ENCODE measurements at places on chromosomes 2 and 18.

DNA sequence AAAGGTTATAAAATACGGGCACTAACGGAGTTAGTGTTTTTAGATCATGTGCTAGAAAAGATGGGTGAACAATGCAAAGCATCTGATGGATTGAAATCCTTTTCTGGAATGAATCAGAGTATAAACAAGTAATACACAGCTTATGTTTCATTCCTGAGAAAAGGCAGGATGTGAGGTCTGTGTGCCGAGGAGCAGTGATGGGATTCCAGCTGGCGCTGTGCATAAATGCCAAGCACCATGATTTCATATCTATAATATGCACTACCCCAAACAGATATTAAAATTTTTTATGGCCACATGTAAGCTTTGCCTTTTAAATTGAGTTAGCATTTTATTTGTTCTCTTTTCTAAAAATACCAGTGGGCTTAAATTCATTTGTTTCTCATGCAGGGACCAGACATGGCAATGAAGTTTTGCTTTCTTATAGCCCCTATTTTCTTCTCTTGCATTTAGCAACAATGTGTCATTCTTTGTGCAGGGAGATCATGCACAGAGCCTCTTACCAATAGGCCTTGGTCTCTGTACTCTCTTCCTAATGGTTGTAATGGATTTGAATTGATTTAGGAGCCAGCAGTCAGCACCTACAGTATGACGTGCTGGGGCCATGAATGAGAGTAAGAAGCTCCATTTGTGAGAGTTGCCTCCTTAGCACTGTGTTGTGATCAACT lies 323.9 kb downstream of the SLC8A1 start:
- DNase-seq, result no peak

DNA sequence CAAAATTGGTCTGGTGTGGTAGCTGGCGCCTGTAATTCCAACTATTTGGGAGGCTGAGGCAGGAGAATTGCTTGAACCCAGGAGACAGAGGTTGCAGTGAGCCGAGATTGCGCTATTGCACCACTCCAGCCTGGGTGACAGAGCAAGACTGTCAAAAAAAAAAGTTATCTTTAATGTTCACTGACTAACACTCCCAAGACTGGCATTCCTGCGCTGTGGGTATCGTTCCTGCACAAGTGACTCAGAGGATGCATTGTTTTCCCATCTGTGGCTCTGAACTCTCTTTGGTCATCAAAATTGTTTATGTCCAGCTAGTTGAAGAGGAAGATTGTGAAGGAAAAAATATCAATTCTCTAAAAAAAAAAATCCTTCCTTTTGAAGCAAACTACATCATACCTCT lies 539.0 kb downstream of the SOX11 start:
- no peak for DNase-seq

- no peak for DNase-seq
These were observed 55.0 kb downstream of the EHBP1 start for GRCh38 chr2:62760555-62760954.

- no peak for DNase-seq
These were observed 376.9 kb upstream of the TMEFF2 start for GRCh38 chr2:192571636-192572035.

- DNase-seq, result no peak
These were observed 194.7 kb downstream of the BABAM2 start for GRCh38 chr2:28085201-28085600.

DNA sequence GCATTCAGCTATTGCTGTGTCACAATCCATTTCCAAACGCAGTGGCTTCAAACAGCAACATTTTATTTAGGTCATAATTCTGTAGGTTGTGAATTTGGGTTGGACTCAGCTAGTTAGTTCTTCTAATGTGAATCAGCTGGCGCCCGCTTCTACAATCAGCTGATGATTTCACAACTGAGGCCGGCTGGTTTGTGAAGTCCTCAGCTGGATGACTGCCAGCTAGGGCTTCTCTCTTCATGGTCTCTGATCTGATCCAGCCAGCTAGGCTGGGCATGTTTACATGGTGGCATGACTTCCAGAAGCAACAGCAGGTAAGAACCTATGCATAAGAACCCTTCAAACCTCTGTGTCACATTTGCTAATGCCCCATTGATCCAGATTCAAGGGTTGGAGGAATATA lies 172.0 kb downstream of the SLC4A10 start:
- no peak for DNase-seq

- DNase-seq, result no peak
These were observed 301.6 kb upstream of the LRATD1 start for GRCh38 chr2:14330884-14331283.
